Neural crest cell (in vitro differentiated cells): ENCODE measurements at places on chromosomes 6 and 20.

DNA sequence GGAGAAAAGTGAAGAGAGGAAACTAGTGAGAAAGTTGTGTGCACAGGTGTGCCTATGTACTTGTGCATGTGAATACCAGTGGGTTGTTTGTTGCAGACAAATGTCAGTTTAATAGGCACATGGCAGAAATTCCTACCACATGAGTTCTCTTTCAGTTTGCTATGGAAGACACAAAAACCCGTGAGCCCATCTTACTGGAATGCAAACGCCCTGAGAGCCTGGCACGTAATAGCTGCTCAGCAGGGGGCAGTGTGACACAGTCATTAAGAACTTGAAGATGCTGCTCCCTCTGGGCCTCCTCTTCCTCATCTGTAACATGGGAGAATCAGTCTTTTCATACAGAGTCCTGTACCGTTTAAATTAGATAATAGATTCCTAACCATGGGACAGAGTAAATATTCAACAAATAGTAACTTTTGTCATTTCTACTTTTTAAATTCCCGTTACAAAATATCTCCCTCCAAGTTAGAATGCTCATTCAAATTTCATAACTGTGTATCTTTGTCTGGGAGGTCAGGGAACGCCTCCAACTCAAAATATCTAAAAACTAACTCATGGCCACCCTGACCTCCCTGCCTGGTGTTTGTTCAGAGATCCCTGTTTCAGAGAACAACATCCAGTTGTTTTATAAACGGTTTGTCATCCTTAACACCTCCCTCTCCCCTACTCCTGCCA, 802.9 kb downstream of the MAFB start:
- no peak overlapping the region for H3K4me3 ChIP-seq
- H3K27me3 ChIP-seq: peaks cover 2% of the 10 kb centered on the region
- H3K27ac ChIP-seq: no peak overlapping the region
- no peaks in the 10 kb centered on the region for H3K36me3 ChIP-seq
- H3K4me1 ChIP-seq: peaks cover 4% of the 10 kb centered on the region

- peak overlapping the region; percentile 39 for H3K27ac ChIP-seq
- no peak overlapping the region for H3K4me3 ChIP-seq
- H3K4me1 ChIP-seq: peaks cover 9% of the 10 kb centered on the region
Measured at GRCh38 chr20:49724408-49725223, 10.9 kb upstream of the B4GALT5 start.

DNA sequence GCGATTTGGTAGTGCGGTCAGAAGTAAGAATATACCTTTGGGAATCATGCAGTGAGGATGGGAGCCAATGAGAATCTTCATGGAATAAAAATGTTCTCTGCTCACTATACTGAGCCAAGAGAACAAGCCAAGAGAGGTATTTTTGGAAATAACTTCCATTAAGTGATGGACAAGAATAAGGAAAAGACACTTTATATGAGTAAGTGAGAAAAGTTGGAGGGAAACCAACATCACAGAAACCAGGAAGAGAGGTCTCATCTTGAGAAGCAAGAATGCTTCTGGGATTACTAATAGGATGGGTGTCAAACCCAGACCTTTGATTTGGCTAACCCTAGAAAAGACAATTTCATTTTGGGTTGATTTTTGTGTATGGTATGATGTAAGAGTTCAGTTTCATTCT, 181.2 kb upstream of the JAG1 start:
- no peak overlapping the region for H3K4me3 ChIP-seq
- DNase-seq: no peak
- no peak overlapping the region for H3K27ac ChIP-seq

GRCh38 chr20:43514648-43514999, 7.1 kb downstream of the L3MBTL1 start:
- peak overlapping the region; percentile 98 for H3K27ac ChIP-seq
- peak overlapping the region; percentile 98 for H3K4me3 ChIP-seq
- no peak for DNase-seq
- H3K27me3 ChIP-seq: no peaks in the 10 kb centered on the region

- DNase-seq: no peak
- no peak overlapping the region for H3K4me3 ChIP-seq
- peaks cover 16% of the 10 kb centered on the region for H3K4me1 ChIP-seq
- no peaks in the 10 kb centered on the region for H3K27me3 ChIP-seq
- no peaks in the 10 kb centered on the region for H3K36me3 ChIP-seq
Measured at GRCh38 chr6:71386215-71386614, 97.6 kb downstream of the OGFRL1 start.

GRCh38 chr6:1895721-1896120, 286.0 kb downstream of the FOXC1 start:
- no peak overlapping the region for H3K27ac ChIP-seq
- H3K4me3 ChIP-seq: no peak overlapping the region
- DNase-seq: no peak
- peaks cover 15% of the 10 kb centered on the region for H3K4me1 ChIP-seq
- H3K27me3 ChIP-seq: no peaks in the 10 kb centered on the region
- no peaks in the 10 kb centered on the region for H3K36me3 ChIP-seq

GRCh38 chr6:39865011-39865888, 69.0 kb downstream of the MOCS1 start:
- peaks cover 4% of the 10 kb centered on the region for H3K4me1 ChIP-seq
- DNase-seq: peak; percentile 68
- peaks cover 2% of the 10 kb centered on the region for H3K36me3 ChIP-seq
- no peak overlapping the region for H3K4me3 ChIP-seq
- H3K27me3 ChIP-seq: no peaks in the 10 kb centered on the region

GRCh38 chr6:71509191-71510005, 220.8 kb downstream of the OGFRL1 start:
- no peaks in the 10 kb centered on the region for H3K27me3 ChIP-seq
- no peak overlapping the region for H3K27ac ChIP-seq
- H3K36me3 ChIP-seq: no peaks in the 10 kb centered on the region

GRCh38 chr6:79436241-79436640, 101.0 kb downstream of the LCA5 start:
- H3K27ac ChIP-seq: no peak overlapping the region
- H3K4me1 ChIP-seq: no peaks in the 10 kb centered on the region
- H3K4me3 ChIP-seq: no peak overlapping the region
- H3K27me3 ChIP-seq: no peaks in the 10 kb centered on the region
- H3K36me3 ChIP-seq: no peaks in the 10 kb centered on the region
- DNase-seq: no peak

DNA sequence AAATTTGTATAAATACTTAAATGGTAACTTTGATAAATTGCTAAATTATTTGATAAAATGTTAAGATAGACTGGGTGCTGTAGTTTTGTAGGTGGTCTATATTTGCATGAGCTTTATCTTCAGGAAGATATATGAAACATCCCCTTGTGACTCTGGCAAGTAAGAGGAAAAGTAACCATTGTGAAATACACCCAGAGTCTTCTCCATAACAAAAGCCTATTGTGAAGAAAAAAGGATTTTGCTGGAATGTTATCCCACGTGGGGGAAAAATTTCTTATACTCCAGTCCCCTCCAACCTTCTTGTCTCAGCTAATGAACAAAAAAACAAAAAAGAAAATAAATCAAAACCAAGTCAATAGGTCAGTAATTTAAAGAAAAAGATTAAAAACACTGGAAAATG, 600.7 kb downstream of the HDGFL1 start:
- no peaks in the 10 kb centered on the region for H3K27me3 ChIP-seq
- H3K36me3 ChIP-seq: peaks cover 17% of the 10 kb centered on the region
- no peak overlapping the region for H3K4me3 ChIP-seq
- no peak overlapping the region for H3K27ac ChIP-seq
- DNase-seq: no peak
